ENCODE measurements at places on chromosomes 1 and 21.

DNA sequence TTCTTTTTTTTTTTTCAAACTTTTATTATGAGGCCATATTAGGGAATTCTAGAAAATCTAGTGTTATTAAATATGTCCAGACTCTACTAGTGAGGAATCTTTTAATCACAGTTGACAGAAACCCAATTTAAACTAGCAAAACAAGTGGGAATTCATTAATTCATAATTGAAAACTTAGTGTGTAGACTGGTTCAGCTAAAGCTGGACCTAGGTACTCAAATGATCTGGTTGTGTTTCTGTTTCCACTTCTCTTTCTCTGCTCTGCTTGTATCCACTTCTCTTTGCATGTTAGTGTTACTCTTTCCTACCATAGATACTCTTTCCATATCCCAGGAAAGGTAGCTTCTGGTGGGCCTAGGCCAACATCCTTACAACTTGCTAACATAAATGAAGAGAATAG lies 81.2 kb upstream of the HIVEP3 start:
- no peak for DNase-seq

- no peak for DNase-seq
Measured at GRCh38 chr1:239303289-239303688, 83.1 kb upstream of the CHRM3 start.

- peak; percentile 87 for DNase-seq
Measured at GRCh38 chr1:206467915-206468314, 2.4 kb upstream of the IKBKE start.

DNA sequence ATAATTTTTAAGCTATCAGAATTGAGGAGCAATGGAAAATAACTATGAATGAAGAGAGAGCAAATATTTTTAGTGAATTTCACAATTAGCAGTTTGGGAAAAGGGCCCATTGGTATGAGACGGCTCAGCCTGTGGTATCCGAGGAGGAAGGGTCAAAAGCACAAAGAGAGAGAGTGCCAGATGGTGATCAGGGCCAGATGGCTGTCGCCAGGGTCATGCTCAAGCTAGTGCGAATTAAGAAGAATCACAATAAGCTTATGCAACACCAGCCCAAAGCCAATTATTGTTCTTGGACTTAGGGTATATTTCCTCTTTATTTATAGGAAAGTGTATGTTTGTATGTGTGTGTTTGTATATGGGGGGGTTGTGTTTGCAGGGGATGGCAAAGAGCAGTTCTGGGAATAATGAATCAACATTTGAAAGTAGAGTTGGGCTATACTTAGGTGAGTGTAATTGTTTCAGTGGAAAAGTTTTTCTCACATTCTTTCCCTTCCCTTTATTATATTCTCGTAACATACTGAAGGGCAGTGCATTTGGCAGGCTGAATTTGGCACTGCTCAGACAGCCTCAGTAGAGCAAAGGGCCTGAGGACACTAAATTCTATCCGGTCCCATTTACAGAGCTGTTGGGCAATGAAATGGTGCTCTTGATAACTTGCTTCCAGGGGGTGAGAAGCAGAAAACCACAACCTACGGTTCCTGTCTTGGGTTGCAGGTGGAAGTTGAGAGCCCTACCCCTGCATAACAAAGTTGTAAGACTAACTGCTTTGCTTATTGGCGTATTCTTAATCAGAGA lies 19.5 kb upstream of the DDR2 start:
- no peak for DNase-seq

DNA sequence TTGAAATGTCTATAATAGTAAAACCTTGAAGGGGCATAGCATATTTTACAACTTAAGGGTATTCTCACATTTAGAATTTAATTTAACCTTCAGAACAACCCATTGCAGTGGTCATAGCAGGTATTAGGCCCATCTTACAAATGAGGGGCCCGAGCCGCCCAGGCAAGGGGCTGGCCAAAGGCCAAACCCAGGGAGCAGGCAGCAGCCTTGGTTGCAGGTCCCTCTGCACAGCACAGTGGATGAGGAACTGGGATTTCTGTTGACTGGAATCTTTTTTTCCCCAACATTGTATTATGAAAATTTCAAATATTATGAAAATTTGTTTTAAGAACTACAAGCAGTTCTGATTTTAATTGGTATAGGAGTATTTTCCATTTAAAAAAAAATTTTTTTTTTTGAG lies 33.2 kb downstream of the CCSAP start:
- DNase-seq = no peak

DNA sequence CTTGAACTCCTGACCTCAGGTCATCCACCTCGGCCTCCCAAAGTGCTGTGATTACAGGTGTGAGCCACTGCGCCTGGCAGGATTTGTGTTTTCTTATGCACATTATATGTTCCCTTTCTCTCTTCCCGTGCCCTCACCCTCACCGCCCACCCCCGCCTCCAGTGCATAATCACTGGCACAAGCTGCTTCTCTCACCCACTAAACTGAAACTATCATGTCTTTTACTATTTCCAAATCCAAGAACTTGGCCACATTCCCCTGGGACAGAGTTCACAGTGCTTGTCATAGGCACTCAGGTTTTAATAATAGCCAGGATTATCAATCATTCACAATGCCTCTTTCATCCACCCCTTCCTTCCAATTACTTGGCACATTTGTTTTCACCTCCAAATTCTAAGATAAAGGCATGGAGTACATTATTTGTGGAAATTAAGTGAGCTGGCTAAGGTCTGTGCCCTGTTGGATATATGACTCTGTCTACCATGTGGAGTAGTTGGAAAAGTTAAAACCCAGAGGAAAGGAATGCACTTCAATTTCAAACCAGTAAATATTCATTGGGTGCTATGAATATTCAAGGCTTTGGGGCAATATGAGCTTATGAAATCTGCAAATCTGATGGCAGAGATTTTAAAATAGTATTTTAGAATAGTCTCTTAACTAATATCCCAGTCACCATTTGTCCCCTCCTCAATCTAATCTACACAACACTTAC lies 17.6 kb upstream of the MAPKAPK2 start:
- DNase-seq = no peak

DNA sequence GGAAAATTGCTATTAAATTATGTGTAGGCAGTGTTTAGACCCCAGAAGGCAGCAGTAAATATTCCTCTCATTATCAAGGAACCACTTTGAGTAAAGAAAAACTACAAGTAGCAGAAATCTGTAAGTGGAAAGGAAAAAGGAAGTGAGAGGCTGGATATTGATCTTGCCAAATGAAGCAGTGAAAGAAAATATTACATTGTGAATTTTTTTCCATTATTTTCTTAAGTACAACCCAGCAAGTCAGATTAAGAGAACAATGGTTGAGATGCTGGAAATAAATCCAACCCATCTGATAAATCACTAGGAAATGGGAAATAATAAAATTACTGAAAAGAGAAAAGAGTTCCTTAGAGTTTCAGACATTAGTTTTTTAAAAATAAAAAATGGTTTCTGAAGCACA lies 106.7 kb downstream of the HMCN1 start:
- no peak for DNase-seq

GRCh38 chr1:22611530-22611947 lies 24.9 kb upstream of the C1QA start:
- DNase-seq = no peak

GRCh38 chr1:2501041-2501819 lies 25.1 kb downstream of the PLCH2 start:
- DNase-seq = no peak

- no peak for DNase-seq
Measured at GRCh38 chr1:5950201-5950895, 41.9 kb downstream of the NPHP4 start.

DNA sequence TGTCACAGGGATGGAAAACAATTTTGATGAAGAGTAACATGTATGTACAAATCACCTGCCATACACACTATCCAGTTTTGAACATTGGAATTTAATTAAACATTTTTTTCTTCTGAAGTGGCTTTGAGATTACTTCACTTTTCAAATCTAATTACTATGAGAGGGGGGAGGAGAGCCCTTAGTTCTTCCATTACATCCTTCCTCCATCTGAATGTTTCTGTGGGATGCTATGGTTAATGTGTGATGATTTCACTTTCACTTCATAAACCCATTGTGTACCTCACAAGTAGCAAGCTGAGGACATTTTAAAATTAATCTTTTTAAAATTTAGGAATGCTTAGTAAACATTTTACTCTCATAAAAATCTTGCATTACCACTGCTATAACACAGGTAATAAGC lies 156.9 kb downstream of the RUNX1 start:
- peak; percentile 40 for DNase-seq

GRCh38 chr1:23521588-23521987 lies 9.4 kb downstream of the E2F2 start:
- DNase-seq = no peak

DNA sequence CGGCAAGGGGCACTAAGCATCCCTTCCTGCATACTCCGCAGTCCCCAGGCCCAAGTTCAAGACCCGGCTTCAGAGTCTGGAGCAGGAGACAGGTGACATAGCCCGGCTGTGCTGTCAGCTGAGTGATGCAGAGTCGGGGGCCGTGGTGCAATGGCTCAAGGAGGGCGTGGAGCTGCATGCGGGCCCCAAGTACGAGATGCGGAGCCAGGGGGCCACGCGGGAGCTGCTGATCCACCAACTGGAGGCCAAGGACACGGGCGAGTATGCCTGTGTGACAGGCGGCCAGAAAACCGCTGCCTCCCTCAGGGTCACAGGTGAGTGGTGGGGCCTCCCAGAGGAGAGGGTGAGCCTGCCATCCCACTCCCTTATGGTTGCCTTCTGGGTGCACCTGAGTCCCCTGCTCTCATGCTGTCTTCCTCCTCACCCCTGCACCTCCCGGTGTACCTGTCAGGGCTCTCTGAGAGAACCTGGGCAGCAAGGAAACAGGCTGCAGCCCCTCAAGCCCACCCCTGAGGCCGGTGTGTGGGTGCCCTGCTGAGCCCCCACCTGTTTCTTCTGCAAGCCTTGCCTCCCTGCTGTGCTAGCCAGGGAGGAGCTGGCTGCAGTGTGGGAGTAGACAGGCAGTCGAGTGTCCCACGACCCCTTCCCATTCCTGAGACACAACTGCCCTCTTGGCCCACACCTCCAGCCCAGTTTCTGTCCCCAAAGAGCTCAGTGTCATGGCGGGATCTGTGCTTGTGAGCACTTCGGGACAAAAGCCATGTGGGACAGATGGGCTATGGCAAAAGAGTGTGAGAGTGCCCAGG lies 99.2 kb downstream of the TRIM11 start:
- DNase-seq = no peak

- no peak for DNase-seq
Measured at GRCh38 chr1:111585447-111586086, 34.0 kb upstream of the RAP1A start.

DNA sequence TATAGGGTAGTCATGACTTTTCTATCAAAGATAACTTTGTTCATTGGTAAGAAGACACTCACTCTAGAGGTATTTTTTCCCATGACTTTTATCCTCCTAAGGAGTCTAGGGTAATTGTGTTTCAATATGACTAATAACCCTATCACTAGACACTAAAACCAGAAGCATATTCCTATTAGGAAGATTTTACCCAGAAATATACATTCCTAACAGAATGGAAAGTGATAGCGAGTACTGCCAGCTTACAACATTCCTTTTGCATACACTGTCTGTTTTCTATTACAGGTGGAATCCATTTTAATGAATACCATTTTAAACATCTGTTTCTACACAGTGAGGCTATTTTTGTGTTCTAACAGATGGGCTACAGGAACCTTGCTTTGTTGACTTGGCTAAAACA lies 31.4 kb upstream of the C1orf185 start:
- DNase-seq = no peak

DNA sequence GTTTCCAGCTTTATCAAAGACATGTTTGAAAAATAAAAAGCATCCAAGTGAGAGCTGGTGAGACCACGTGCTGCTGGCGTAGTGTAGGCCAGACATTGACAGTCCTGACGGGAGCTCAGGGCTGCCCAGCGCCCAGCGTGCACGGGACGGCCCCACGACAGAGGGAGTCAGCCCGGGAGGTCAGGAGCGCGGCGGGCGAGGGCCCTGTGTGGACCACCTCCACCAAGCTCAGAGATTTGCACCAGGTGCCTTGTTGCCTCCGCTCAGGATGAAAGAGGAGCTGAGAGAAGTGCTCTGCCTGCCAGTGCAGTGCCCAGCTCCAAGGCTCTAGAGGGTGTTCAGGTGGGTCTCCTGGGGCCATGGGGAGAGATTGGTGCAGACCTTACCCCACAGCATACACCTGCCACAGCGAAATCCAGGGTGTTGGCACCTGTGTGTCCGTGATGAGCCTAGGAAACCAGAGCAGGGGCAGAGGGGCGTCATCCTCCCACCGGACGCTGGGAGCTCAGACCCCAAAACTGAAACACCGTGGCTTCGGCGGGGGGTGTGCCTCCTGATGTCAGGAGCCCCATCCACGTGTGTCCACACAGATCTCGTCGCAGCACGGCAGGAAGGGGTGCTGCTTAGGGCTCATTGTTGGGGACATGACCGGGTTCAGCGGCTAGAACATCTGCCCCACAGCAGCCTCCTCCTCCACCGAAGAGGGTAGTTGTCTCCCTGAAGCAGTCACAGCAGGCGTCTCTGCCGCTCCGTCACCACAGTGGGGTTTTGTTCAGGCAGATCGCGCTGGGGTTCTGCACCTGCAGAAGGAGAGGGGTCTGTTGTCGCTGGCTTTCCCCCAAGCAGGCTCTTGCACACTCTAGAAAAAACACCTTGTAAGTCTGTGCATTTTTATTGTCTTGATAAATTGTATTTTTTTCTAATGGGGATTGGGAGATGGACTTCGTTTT lies 64.2 kb downstream of the POFUT2 start:
- DNase-seq = no peak

- peak; percentile 58 for DNase-seq
Measured at GRCh38 chr1:154869351-154870114, 548 bp downstream of the KCNN3 start.

GRCh38 chr1:117586747-117587498 lies 18.9 kb upstream of the TENT5C start:
- no peak for DNase-seq

DNA sequence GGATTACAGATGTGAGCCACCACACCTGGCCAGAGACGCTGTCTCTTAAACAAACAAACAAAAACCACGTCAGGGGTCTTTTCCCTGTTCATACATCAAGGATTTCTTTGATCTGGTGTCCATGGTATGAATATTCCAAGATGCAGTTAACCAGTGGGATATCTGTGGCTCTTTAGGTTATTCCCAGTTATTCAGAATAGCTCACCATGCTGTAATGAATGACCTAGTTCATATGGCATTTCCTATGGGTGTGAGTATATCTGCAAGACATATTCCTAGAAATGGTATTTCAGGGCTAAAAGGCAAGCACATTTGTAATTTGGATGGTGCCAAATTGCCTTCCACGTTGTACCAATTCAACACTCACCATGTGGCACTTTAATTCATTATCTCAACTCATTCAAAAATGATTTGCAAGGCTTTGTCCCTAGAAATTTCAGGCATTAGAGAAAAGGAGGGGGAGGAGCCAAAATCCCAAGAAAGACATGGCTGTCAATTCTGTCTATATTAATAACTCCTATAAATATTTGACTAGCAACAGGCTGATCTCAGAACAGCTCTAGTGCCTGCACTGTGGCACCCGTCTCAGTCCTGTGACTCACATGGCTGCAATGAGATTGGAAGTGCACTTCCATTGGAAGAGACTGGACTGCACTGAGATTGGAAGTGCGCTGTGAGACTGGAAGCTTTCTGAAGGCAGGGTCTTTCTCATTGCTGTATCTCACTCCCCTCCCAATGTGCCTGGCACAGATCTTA lies 6.0 kb upstream of the STMN1 start:
- DNase-seq = no peak

Data from DMS79 (cell line).